ENCODE measurements at places on chromosomes 7 and 10.

- DNase-seq, result no peak
Observed at GRCh38 chr7:44235582-44236332, 35.0 kb downstream of the YKT6 start.

DNA sequence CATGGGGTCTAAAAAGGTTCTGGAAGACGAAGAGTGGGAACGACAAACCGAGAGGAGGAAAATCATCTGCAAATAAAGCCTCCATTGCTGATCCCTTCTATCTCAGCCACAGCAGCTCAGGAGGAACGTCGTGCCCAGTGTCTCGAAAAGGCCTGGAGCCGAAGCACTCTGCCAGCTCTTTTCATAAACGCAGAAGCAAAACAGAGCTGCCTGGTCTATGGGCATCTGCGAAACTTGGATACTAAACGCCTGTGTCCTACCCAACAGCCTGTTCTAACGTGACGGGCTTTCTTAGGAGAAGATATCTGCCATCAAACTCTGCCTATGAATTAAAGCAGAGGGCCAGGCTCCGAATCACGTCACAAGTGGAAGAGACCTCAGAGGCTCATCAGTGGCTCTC, 68.7 kb downstream of the GNA12 start:
- no peak for DNase-seq

- DNase-seq, result no peak
Observed at GRCh38 chr7:128827971-128828711, 2.1 kb upstream of the FLNC start.

DNA sequence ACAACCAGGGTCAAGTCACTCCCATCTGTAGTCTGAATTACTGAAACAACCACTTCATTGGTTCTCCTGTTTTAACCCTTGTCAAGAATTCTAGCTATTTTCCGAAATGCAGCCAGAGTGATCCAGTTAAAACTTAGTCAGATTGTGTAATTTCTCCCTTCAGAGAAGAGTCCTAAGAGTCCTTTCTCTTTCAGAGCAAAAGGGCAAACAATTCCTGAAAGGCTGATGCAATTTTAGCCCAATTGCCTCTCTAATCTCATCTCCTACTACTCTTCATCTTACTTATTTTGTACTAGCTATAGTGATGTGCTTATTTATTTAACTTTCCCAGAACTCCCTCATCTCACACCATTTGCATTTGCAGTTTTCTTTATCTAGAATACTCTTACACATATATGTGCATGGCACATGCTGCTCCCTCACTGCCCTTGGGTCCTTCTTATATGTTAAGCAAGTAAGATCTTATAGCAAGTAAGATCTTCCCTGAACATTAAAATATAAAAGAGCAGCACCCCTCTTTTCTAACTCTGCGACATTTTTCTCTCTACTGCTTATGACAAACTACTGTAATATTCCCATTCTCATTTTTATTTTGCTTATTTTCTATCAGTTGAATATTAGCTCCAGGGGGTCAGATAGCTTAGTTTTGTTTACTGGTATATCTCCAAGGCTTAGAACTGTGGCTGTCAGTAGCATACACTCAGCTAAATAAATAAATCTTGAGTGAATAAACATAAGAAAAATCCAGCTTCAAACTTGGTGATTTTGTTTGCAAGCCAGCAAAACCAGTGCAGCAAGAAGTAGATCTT, 44.6 kb downstream of the HGF start:
- DNase-seq, result no peak

GRCh38 chr10:64648915-64649314, 1127.7 kb downstream of the REEP3 start:
- no peak for DNase-seq

GRCh38 chr7:76296743-76297740, 5.4 kb upstream of the HSPB1 start:
- DNase-seq, result no peak

DNA sequence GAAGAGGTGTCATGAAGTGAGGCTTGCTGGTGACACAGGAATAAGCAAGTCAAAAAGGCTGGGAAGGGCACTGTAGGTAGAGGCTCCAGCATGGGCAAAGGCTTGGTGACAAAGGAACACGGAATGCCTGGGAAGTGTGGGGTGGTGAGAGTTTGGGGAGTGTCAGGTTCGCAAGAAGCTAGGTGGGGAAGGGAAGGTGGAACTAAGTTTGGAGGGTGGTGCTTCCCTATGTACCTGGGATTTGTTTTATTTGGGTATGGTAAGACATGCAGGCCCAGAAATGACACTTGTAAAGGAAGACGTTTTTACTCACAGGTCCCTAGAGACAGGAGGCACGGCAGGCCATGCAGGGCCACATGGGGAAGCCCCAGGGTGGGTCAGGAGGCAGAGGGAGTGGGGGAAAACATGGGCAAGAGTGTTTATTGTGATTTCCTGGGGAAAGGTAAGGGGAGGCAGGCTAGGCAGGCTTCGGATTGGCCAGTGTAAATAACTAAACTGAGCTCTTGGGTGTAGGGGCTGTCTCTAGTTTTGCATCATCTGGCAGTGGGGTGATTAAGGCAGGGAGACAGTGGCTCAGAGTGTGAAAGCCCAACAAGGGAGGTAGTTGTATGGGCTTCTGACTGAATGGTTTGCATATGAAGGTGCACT, 52.1 kb downstream of the SH2D4B start:
- no peak for DNase-seq

DNA sequence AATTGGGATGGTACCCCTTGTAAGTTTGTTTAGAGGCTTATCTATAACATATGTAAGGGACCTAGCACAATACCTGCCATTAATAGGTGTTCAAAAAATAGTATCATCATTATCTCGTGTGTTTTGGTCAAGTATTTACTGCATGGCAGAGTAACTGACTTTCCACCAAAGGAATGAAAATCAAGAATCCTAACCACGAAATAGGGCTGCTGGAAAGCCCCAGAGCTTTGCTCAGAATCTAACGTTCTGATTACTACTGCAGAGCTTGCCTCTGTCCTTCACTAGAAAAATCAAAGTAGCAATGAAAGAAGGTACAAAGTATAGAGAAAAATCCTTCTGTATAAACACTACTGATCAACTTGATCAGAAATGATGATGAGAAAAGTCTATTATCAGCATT, 34.9 kb downstream of the DCLRE1C start:
- DNase-seq, result no peak

- no peak for DNase-seq
Observed at GRCh38 chr7:129166745-129167144, 21.7 kb upstream of the SMO start.

- DNase-seq, result no peak
Observed at GRCh38 chr10:47214520-47214919, 85.5 kb upstream of the GDF10 start.

DNA sequence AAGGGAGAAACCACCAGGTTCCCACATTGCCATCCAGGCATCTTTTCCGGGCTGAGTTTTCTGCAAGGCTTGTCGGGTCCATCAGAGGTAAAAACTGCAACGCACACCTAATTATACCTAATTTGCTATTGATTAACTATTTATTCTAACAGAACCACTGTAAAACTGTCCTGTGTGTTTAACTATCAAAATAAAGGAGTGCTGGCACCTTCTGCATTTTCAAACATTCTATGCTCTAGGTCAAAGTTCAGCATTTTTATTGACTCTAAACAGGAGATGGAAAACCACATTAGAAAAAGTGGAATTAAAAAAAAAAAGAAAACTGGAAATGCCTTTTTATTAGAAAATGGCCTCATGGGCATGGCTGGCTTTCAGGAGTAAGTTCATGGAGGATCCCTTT, 82.0 kb downstream of the ADARB2 start:
- DNase-seq, result no peak

GRCh38 chr10:4704034-4704545, 121.9 kb upstream of the AKR1E2 start:
- no peak for DNase-seq

- DNase-seq, result no peak
Observed at GRCh38 chr7:6833636-6834035, 7.6 kb upstream of the CCZ1B start.

GRCh38 chr10:60382946-60383681, 6.6 kb downstream of the ANK3 start:
- DNase-seq, result no peak

GRCh38 chr10:33559105-33559504, 224.6 kb upstream of the NRP1 start:
- no peak for DNase-seq

- no peak for DNase-seq
Observed at GRCh38 chr7:155584763-155585531, 38.6 kb upstream of the CNPY1 start.

- no peak for DNase-seq
Observed at GRCh38 chr7:30894866-30895605, 16.6 kb upstream of the AQP1 start.

- DNase-seq, result no peak
Observed at GRCh38 chr7:5231811-5232484, 41.9 kb downstream of the WIPI2 start.

DNA sequence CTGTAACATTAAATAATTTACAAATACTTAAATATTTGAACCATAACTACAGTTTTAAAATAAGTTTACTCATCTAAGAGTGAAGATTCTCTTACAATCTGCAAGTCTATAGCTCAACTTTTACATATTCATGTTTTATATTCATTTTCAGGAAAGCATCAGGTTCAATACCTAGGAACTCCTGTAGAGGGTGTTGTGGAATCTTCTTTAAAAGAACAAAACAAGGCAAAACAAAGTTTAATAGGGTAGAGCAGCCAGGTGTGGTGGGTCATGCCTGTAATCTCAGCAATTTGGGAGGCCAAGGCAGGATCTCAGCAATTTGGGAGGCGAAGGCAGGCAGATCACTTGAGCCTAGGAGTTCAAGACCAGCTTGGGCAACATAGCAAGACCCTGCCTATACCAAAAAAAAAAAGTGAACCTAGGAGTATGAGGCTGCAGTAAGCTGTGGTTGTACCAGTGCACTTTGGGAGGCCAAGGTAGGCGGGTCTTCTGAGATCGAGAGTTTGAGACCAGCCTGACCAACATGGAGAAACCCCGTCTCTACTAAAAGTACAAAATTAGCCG, 45.1 kb downstream of the ST8SIA6 start:
- no peak for DNase-seq

DNA sequence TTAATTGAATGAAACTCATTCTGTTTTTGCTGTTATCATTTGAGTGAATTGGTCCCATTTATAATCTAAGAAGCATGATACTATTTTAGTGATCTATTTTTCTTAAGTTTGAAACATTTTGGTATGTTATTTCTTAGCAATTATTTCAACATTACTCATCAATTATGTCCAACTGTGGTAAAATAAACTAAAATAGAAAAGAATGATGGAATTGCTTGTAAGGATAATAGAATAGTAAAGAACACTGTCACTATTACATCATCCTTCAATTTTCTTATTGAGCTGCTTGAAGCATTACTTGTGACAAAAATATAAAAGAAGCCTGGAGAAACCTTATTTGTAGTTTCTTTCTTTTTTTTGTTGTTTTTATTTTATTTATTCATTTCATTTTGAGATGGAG, 42.4 kb downstream of the ZNF487 start:
- DNase-seq, result no peak

DNA sequence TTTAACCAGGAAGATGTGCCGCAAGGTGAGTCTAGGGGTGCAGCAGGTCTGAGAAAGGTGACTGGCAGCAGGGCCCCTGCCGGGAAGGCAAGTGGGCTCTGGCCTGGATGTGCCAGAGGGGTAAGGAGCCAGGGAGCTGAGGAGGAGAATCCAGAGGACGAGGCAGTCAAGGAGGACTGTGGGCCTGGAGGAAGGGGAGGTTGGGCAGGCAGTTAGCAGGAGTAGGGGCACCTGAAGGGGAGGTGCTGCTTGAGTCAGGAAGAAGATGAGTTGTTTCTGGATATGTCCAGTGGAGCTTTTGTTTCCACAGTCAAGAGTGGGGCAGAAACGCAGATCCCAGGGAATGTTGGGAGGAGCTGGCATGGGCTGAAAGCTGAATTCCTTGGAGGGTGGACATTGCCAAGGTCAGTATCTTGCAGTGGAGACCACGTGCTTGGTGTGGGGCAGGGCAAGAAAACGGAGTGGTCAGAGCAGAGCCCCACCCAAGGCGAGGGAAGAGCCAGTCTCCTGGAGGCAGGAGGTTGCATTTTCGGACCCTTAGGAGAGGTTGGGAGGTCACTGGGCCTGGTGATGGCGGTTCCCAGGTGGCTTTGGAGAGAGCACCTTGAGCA, 34.0 kb downstream of the MINDY4 start:
- DNase-seq, result no peak

All from stimulated activated CD4-positive, alpha-beta T cell treated with anti-CD3 and anti-CD28 coated beads, Interleukin-15, amount 100 ng/mL, for 48 hours (primary cell).